ENCODE measurements at places on chromosomes 13 and 19. TPM values are rescaled to one million over a fixed set of nuclear protein-coding genes. Genes with fewer than 3 reads are reported as not detected.

KLK10 gene
- total RNA-seq = 0.40 TPM

XAB2 gene
- 48.1 TPM for total RNA-seq

SOX1 gene
- total RNA-seq = not detected

ADGRE2 gene
- total RNA-seq = 1.8 TPM

DNA sequence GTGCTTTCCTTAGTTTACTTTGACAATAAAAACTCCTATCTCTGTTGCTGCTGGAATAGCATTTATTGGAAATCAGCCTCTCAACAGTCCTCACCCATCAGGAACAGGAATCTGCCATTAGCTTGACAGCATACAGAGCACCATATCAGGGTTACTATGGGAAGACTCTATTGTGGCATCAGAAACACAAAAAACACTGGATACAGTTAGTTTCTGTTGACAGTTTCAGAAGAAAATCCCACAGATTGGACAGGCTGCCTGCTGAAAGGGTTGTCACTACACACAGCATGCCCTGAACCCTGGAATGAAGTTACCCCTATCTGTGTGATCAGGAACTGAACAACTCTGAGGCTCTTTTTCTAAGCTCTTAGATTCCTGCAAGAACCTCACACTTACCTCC lies 172.7 kb downstream of the ENOX1 start:
- no peak for DNase-seq

DNA sequence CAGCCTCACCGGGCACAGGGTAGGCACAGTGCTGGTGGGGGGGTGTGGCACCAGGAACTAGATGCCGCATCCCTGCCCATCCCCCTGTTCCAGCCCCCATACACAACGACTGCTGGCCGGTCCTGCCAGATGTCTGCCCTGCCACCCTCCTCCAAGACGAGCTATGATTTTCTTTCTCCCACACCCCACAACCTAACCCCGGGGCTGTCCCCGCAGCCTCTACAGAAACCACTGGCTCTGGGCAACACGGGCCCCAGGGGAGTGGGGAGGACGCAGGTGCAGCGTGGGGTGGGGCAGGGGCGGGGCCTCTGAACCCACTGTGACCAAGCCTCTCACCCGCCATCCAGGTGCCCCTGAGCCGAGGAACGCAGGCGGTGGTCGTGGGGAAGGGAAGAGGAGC lies 15.5 kb downstream of the PGLS start:
- DNase-seq = no peak

- DNase-seq = no peak
Measured at GRCh38 chr19:16520986-16521624, 21.1 kb downstream of the CHERP start.

SLC10A2 gene
- total RNA-seq = 0.74 TPM

MAP4K1 gene
- total RNA-seq = 4.9 TPM

DNA sequence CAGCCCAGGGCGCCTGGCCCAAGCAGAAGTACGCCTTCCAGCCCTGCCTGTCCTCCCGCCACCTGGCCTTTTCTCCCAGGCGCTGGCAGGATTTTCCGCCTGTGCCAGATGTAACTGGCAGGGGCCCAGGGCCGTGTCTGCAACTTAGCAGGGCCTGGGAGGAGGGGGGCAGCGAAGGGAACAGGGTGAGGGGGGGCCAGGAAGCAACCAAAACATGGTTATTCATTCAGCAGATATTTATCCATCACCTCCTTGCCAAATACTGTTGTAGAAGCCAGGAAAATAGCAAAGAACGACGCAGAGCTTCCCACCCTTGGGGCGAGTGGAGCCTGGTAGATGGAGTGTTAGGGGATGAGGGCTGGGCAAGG lies 5.6 kb downstream of the TLE6 start:
- DNase-seq = peak; percentile 68

ZNF829 gene
- 1.8 TPM for total RNA-seq

- peak; percentile 43 for DNase-seq
Measured at GRCh38 chr13:33441015-33441414, 155.5 kb upstream of the STARD13 start.

GRCh38 chr13:46373623-46374022 lies 13.4 kb downstream of the RUBCNL start:
- peak; percentile 61 for DNase-seq

- no peak for DNase-seq
Measured at GRCh38 chr19:51354742-51355148, 11.4 kb downstream of the ETFB start.

DNA sequence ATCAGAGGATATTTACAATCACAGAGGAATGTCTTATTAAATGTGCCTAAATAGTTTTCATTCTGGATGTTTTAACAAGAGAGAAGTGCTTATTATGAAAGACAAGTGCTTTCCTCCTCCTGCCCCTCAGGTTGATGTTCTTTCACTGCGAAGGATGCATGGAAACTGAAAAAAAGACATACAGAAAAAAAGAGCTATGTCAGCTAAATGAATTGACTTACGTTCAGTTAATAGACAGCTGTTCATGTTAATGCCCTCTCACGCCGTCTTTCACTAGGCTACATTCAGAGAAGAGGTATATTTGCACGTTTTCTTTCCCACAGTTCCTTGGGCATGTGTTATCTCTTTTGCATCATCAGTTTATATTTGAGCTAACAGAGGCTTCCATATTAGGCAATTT lies 821.8 kb upstream of the PCDH9 start:
- DNase-seq = no peak

DNA sequence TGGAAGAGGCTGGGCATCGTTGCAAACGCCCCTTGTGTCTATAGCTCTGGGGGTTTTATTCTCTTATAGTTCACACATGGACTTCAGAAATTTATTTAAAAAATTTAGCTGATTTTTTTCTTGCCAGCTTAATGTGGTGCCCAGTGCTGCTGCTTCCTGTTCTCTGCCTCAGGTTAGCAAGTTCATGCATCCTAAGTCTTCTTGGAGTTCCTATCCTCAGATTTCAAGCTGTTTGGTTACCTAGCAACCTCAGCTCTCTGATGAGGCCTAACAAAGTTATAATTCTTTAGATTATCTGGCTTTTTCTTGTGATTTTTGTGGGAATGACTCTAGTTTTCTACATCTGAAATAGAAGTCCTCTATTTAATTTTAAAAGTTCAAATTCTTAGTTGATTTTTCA lies 250.9 kb downstream of the MAB21L1 start:
- no peak for DNase-seq

RGL3 gene
- 13.8 TPM for total RNA-seq

GRCh38 chr13:66296328-66296727 lies 933.8 kb downstream of the PCDH9 start:
- no peak for DNase-seq

DNA sequence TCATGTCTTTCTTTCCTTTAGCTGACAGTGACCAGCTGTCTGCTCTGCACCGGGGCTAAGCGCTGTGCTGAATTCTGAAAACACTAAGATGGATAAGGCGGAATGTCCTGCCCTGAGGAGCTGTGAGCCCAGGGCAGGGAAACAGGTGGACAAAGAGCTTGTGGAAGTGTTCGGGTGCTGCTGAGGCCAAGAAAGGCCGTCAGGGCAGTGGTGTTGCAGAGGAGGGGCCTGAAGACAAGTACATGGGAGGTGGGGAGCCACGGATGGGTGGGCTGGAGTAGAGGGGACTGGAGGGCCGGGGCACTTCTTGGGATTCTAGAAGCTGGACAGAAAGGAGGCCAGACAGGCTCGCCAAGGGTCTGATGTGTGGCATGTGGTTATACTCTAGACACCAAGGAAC lies 66.2 kb upstream of the GPR183 start:
- DNase-seq = no peak

DNA sequence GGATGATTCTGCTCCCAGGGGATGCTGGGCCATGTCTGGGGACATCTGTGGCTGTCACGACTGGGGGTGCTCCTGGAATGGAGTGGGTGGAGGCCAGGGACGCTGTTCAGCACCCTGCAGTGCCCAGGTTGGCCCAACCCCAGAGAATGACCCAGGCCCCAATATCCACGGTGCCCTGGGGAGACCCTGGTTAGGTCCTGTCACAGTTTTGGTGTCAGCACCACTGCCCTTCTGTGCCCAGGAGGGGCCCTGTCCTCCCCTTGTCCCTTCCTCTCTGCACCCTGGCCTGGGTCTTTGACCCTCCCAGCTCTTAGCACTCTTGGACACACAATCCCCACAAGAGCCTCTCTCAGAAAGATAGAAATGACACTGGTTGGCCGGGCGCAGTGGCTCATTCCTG lies 85.3 kb downstream of the GADD45B start:
- DNase-seq = no peak

GRCh38 chr13:46475541-46475991 lies 77.4 kb upstream of the LRCH1 start:
- DNase-seq = no peak

DNA sequence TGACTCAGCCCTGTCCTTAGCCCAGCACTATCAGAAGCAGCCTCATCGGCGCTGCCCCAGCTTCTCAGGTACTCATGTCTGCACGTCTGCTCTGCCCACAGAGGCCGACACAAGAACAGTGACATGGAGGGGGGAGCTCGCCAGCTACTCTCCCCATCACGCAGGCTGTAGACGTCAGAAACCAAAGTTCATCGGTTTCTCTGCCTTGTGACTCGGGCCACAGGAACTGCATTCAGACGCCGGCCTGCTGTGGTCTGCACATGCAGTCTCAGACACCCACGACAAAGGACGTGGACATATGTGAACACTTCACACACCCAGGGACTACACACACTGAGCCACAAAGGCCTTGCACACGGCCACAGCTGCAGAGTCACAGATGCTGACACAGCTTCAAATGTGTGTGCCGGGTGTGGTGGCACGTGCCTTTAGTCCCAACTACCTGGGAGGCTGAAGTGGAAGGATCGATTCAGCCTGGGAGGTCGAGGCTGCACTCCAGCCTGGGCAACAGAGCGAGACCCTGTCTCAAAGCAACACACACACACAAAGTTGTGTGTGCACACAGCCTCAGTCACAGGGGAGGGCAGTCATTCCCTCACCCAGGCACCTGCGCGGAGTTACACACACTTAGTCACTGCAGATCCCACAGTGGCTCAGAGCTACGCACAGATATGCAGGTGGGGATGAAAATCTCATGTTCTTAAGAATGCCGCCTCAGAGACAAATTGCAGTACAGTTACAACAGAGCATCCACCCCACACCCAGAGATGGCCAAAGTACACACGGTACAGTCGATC lies 4.9 kb upstream of the ZFP36 start:
- DNase-seq = peak; percentile 87

DNA sequence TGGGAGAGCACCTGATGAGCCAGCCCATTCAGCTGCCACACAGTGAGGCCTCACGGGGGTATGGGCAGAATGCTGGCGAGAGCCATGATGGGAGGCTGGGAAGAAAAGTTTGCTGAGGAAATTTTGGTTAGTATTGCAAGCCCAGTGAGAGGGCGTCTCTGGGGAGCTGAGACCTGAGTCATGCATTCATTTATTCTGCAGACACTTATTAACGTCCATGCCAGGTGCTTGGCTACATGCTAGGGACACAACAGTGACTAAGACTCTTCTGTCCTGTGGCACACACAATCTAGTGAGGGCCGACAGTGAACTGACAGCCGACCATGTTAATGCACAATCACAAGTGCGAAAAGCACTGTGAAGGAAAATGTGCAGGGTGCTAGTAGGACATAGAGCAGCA lies 27.2 kb downstream of the WDR62 start:
- no peak for DNase-seq

- DNase-seq = no peak
Measured at GRCh38 chr13:28204043-28204442, 65.7 kb downstream of the PAN3 start.

Data from colonic mucosa (tissue), 4 donors.